ENCODE measurements at places on chromosomes 7 and 10.

- DNase-seq = no peak
Observed at GRCh38 chr7:158766570-158767281, 62.1 kb upstream of the NCAPG2 start.

- DNase-seq = peak; percentile 68
Observed at GRCh38 chr10:77648472-77648871, 10.9 kb upstream of the KCNMA1 start.

- no peak for DNase-seq
Observed at GRCh38 chr10:43219848-43220247, 47.0 kb downstream of the RASGEF1A start.

GRCh38 chr10:48599830-48600134 is 5.1 kb downstream of the ARHGAP22 start:
- DNase-seq = no peak

DNA sequence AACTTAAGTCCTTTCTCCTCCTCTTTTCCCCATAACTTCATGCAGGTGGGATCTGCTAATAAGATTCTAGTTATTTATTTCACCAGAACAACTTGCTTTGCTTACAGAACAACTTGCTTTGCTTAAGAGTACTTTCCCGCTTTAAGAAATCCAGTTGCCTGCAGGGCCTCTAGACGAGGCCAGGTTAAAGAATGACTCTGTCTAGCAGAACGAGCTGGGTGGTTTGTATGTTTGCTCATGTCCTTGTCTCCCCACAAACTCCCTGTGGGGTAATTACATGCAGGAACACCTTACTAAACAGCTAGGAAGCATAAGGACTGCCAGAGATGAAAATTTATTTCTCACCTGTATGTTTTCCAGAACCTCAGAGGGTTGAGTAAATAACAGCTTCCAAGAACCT is 8.8 kb upstream of the FZD8 start:
- DNase-seq = no peak

DNA sequence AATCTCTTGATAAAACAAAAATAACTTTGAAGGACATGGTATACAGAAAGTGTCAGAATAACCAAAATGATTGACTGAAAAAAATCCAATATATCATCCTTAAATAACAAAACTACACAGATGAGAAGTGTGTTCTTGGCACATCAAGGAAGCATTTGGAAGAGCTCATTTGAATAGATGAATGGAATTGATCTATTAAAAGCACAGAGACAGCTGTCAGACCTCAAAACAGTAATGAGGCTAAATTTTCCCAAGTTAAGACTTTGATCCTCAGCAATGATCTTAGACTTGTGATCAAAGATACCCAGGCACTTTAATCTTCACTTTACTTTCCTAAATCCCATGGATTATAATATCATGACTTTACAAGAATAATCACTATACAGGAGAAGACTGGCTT is 395.4 kb upstream of the NFE2L3 start:
- DNase-seq = no peak

GRCh38 chr10:1598393-1599153 is 138.8 kb downstream of the ADARB2 start:
- DNase-seq = peak; percentile 16

GRCh38 chr7:24730018-24730369 is 27.3 kb downstream of the GSDME start:
- DNase-seq = no peak

DNA sequence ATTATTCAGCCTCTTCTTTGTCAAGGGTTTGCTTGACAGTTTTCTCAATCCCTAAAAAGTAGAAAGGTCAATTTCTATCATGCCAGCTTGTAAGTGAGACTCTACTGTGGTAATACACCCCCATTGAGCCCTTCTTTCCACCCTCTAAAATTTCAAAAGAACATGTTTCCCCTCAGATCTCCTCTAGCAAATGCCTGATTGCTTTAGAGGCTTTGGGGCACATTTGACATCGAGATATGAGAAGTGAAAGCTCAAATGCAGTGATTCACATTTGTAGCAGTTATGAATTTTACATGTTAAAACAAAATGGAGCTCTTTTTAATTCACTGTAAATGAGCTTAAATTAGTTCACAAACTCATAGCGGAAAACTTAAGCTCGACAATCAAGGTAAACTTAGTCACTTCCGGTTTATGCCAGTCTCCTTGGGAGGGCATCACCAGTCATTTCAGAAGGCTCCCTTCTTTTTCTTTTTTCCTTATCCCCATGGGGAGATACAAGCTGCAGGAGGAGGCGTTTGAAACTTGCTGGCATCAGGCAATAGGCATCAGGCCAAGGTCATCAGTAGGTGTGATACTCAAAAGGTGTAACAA is 55.3 kb upstream of the ADO start:
- DNase-seq = no peak

GRCh38 chr7:79984210-79984609 is 150.4 kb upstream of the GNAI1 start:
- no peak for DNase-seq

GRCh38 chr10:110508806-110509544 is 11.3 kb downstream of the DUSP5 start:
- no peak for DNase-seq

DNA sequence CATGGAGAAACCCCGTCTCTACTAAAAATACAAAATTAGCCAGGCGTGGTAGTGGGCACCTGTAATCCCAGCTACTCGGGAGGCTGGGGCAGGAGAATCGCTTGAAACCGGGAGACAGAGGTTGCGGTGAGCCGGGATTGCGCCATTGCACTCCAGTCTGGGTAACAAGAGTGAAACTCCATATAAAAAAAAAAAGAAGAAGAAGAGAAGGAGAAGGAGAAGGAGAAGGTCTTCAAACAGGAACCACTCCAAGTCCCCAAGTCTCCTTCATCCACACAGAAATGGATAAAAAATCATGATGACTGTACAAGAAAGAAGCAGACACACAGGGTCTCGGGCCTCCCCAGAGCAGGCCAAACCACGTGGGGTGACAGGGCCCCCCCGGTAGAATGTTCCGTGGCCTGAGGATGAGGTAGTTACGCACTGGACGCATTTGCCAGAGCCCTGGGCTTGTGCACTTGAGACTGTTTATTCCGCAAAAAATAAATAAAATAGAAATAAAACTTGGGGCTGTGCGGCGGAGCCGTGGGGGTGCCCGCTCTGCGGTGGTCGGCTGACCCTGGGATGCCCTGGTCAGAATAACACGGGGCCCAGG is 15.8 kb downstream of the VENTX start:
- DNase-seq = no peak

All from NCI-H510A treated with DMSO at 0.1 percent for 48 hours (cell line).